ENCODE measurements at places on chromosomes 1 and 21.

GRCh38 chr1:213934649-213935048 is 53.1 kb upstream of the PROX1 start:
- DNase-seq, result no peak

GRCh38 chr1:239233626-239234025 is 152.7 kb upstream of the CHRM3 start:
- no peak for DNase-seq

GRCh38 chr1:101203820-101204540 is 32.8 kb upstream of the S1PR1 start:
- DNase-seq, result no peak

DNA sequence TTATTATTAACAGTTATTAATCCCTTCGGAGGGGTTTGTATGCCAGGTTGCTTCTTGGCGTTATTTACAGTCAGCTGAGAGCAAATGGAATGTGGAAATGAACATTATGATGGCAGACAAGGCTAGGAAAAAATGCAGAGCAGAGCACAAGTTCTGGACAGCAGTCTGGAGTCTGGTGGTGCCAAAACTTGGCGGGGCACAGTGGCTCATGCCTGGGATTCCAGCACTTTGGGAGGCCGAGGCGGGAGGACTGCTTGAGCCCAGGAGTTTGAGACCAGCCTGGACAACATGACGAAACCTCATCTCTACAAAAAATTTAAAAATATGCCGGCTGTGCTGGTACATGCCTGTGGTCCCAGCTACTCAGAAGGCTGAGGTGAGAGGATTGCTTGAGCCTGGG is 67.6 kb downstream of the CDC7 start:
- no peak for DNase-seq

DNA sequence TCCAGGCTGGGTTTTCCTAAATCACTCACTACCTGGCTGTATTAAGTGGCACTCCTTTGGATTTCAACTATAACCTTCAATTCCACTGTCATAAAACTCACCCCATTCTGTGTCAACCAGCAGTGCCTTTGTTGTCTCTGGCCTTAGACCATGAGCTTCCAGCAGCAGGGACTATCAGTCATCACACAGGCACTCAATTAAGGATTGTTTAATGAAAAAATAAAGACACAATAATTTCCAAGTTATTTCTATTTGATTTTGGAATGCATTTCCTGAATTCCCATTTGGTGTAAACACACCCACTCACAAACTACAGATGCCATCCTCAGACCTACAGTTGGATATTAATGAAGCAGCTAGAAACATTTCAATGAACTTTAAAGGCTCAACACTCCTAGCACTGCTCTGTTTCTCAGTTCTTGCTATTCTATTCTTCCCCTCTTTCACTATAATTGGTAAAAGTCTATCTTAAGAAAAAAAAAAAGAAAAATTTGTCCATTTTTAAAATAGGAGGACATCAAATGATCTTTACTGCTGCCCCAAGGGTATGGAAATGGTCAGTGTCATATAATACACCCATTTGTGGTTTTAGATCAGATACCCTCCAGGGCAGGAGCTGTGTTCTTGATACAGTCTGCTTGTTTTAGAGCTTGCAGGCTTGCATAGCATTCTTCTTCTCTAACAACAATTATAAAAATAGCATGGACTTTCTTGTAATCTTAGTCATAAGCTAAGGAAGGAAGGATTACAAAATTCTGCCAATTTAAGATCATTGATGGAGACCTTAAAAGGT is 156.4 kb downstream of the PTGER3 start:
- DNase-seq, result no peak

DNA sequence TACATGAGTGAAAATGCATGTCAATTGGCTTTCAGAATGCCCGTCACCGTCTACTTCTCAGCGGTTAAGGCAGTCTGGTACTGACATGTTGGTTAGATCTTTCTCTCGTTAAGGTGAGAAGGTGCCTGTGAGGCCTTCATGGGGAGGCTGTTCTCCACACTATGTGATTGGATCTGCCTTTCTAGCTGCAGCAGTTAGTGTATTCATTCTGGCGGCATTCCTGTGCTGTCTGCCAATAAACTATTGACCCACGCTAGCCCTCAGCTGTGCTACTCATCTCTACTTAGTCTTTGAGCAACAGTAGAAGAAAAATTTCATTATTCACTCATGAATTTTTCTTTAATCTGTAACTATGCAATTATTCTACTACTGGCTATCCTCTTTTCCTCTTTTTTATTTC is 32.0 kb downstream of the CCSAP start:
- no peak for DNase-seq

DNA sequence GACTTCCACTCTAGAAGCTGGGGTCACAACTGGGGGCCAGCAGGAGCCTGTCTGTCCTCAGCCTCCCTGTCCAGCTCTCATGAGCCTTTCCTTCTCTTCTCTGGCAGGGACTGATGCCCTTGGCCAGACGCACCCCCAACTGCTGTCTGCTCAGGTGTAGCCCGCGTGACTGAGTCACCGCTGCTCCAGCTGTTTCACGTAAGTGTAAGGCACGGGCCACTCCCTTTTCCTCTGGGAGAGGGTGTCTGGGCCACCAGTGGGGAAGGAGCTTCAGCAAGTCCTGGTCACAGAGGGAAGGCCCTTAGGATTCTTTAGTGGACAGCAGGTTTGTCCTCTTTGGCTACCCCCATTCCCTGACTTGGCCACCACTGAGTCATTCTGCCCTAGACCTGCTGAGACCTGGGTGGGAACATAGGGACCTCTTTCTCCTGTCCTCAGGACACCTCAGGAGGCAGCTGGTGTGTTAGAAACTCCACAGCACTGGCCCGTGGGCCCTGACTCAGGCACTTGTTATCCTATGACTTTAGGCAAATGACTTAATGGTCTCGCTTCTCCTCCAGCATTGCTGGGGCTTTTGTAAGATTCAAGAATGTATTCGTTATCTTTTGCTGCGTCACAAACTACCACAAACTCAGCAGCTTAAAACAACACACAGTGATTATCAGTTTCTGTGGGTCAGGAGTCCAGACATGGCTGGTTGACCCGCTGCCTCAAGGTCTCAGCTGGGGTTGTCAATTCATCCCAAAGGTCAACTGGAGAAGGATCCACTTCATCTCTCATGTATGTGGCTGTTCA is 64.8 kb downstream of the FAM163A start:
- no peak for DNase-seq

Data from activated CD4-positive, alpha-beta T cell treated with anti-CD3 and anti-CD28 coated beads, Interleukin-2, amount 50 U/mL, for 48 hours (primary cell).